ENCODE measurements at places on chromosomes 5 and 9. TPM values are rescaled to one million over a fixed set of nuclear protein-coding genes. Genes with fewer than 3 reads are reported as not detected.

Gene SOHLH1
- total RNA-seq, result not detected

Gene HSDL2
- total RNA-seq, result 25.2 TPM

Gene FOXI1
- total RNA-seq, result not detected

Gene ISL1
- total RNA-seq, result 0.14 TPM

Gene SLC6A18
- total RNA-seq, result not detected

Gene LVRN
- total RNA-seq, result not detected

Gene BHMT2
- total RNA-seq, result not detected

Gene PBX3
- total RNA-seq, result 11.4 TPM

Gene NUTM2G
- not detected for total RNA-seq

Gene CTXN3
- total RNA-seq, result not detected

Gene ANKRD34B
- total RNA-seq, result not detected

Gene NTRK2
- not detected for total RNA-seq

Gene CCDC192
- total RNA-seq, result not detected

Gene TMEM174
- total RNA-seq, result not detected

Gene AMBP
- total RNA-seq, result 8.1 TPM

Gene PGM5
- not detected for total RNA-seq

Gene EPB41L4A
- 2.8 TPM for total RNA-seq

Gene PDGFRB
- 0.09 TPM for total RNA-seq

Gene LRRTM2
- total RNA-seq, result not detected

Gene TMEM252
- total RNA-seq, result not detected

Gene LCN15
- total RNA-seq, result not detected

All from A549 treated with GW870086 at 1 μM for 4 hours (cell line).